ENCODE measurements at places on chromosomes 2 and 18. TPM values are rescaled to one million over a fixed set of nuclear protein-coding genes. Genes with fewer than 3 reads are reported as not detected.

The PSMA8 gene
- not detected for total RNA-seq

The CCDC74B gene
- total RNA-seq: 0.89 TPM

DNA sequence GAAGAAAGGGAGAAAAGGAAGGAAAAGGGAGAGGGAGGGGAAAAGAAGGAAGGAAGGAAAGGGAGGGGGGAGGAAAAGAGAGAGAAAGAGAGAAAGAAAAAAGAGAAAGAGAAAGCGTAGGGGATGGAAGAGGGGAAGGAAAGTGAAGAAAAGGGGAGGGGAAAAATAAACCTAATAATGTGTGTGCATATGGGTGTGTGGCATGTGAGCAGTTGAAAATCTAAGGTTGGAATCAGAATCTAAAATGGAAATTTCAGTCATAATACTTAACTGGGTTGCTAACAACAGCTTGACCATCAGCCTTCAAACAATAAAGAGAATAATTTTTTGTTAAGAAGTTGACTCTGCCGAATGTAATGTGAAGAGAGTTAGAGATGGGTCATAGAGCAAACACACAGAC, 407.9 kb upstream of the SLC14A2 start:
- DNase-seq: no peak

DNA sequence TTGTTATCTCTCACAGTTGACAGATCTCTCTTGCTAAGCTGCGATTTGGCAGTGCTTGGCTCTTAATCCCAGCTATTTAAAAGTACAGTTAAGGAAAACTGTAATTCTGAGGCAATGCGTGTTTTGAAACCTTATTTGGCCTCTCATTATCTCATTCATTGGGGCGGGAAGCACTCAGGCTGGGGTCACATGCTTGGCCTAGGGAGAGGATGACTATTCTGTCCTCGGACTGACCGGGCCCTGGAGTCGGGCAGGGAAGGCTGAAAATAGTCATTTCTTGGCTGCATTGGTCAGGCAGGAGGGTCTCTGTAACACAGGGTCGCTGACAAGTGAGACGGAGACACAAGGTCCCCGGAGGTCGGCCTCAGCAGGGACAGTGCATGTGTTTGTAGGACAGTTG, 20.2 kb upstream of the EMILIN2 start:
- DNase-seq: peak; percentile 58

DNA sequence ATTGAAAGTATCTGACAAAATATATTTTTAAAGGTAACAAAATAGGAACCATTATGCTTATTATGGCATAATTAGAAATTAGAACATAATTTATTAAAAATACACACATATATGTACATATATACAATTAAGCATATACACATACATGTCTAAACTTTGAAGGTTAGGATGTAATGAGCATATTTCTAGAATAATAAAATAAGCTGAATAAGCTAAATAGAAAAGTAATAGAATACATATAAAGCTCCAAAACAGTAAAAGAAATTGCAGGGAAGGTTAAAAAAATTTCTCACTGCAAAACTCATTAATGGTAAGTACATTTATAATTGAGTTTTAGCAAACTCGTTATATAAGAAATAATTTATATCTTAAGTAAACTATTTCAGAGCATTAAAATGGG, 1561.5 kb upstream of the ZEB2 start:
- DNase-seq: no peak

All from stomach (tissue), 19 donors.